ENCODE measurements at places on chromosomes 7 and 10.

GRCh38 chr7:39515534-39516228, 50.5 kb upstream of the YAE1 start:
- DNase-seq = no peak

DNA sequence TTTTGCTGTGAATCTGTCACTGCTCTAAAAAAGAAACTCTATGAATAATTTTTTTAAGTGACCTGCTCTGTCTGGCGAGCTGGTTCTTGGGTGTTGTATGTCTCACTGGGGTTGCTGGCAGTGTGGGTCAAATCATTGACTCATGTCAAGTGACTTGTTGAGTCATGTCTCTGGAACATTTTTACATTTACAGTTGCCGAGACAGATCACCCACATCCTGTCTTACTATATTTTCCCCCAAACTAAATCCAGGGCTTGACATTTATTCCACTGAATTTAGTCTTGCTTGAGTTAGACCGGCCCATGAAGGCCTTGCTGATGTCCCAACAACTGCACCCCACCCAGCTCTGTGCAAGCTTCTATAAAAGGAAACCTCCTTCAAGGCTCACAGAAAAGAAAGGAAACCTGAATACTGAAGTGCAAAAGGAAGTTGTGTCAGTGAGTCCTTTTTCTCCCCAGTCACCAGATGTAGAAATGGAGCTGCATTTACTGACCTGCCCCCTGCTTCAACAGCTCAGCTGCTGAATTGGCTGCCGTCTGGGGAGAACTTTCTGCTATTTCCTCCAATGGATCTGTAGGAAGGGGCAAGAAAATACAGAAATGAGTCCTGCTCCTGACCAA, 290.3 kb downstream of the TNS3 start:
- no peak for DNase-seq

- no peak for DNase-seq
These were observed 217.7 kb downstream of the TMEM178B start for GRCh38 chr7:141291541-141291940.

DNA sequence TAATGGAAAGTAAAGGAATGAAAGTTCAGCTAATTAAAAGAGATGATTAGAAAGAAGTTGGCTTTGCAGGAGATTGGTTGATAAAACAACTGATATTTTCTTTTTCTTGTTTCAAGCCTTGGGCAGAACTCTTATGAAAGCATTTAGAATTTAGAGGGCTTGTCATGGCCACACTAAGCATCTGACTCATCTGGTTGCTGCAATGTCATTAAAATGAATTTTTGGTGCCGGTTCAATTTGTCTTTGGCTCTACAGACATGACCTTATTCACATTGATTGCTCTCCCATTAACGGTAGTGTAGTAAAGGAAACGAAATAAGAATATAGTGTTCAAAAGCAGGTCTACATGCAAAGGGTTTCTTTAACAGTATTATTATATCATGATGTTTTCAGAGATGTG, 1012.4 kb upstream of the C7orf33 start:
- DNase-seq = no peak

- DNase-seq = no peak
These were observed 42.8 kb downstream of the GLI3 start for GRCh38 chr7:42194238-42194637.

- DNase-seq = no peak
These were observed 322.6 kb downstream of the TFEC start for GRCh38 chr7:115708013-115708341.

- no peak for DNase-seq
These were observed 20.2 kb downstream of the DDC start for GRCh38 chr7:50544992-50545391.

DNA sequence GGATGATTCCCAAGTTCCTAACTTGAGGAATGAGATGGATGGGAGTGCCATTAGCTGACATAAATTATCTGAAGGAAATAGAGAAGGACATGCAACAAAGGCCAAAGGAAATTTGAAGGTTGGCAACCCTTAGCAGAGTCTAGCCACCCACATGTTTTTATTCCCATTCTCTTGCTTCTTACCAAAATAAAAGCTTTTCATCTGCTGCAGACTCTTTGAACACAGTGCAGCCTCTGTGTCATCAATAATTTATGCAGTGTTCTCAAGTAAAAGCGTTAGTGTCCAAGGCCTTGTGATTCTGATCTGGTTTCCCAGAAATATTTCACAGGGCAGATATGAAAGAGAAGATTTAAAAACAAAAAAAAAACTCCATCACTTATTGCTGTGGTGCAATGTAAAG, 98.5 kb downstream of the ST7 start:
- no peak for DNase-seq
